Fibroblast of lung (primary cell): ENCODE measurements at places on chromosomes 16 and 17. TPM values are rescaled to one million over a fixed set of nuclear protein-coding genes. Genes with fewer than 3 reads are reported as not detected.

- no peak for DNase-seq
These were observed 79.8 kb upstream of the TMEM97 start for GRCh38 chr17:28239271-28239624.

- DNase-seq, result no peak
These were observed 65.5 kb upstream of the DOC2B start for GRCh38 chr17:246851-247421.

The SLC16A11 gene
- total RNA-seq, result under 0.01 and 0.17 TPM in 2 replicates

The CCL16 gene
- not detected in 2 replicates for total RNA-seq
